Mesothelial cell of epicardium (in vitro differentiated cells): ENCODE measurements at places on chromosomes 13 and 19. TPM values are rescaled to one million over a fixed set of nuclear protein-coding genes. Genes with fewer than 3 reads are reported as not detected.

The TDRD12 gene
- 0.24 to 0.63 TPM (median 0.43 TPM) in 3 replicates for total RNA-seq

The PROZ gene
- total RNA-seq: not detected in 3 replicates

The LRP3 gene
- 28.3 to 34.1 TPM (median 29.5 TPM) in 3 replicates for total RNA-seq

The CEACAM8 gene
- total RNA-seq: not detected in 3 replicates

The KLF1 gene
- total RNA-seq: 0.13 TPM in 1 of 3 replicates, not detected in the others

- no peak overlapping the region for H3K27ac ChIP-seq
- H3K27me3 ChIP-seq: no peaks in the 10 kb centered on the region
- peaks cover 28% of the 10 kb centered on the region for H3K4me1 ChIP-seq
- peaks cover 4% of the 10 kb centered on the region for H3K36me3 ChIP-seq
Measured at GRCh38 chr13:46341112-46341711, 45.8 kb downstream of the RUBCNL start.

GRCh38 chr13:30898070-30898469, 8.0 kb upstream of the MEDAG start:
- peaks cover 2% of the 10 kb centered on the region for H3K36me3 ChIP-seq
- DNase-seq: no peak
- peaks cover 2% of the 10 kb centered on the region for H3K27me3 ChIP-seq
- no peak overlapping the region for H3K4me3 ChIP-seq
- no peak overlapping the region for H3K27ac ChIP-seq

GRCh38 chr13:97215325-97215724, 6.8 kb upstream of the MBNL2 start:
- H3K4me3 ChIP-seq: no peak overlapping the region
- H3K27me3 ChIP-seq: no peaks in the 10 kb centered on the region
- H3K27ac ChIP-seq: no peak overlapping the region
- H3K36me3 ChIP-seq: no peaks in the 10 kb centered on the region
- no peak for DNase-seq
- H3K4me1 ChIP-seq: peaks cover 26% of the 10 kb centered on the region

- no peak for DNase-seq
- no peaks in the 10 kb centered on the region for H3K27me3 ChIP-seq
- H3K4me1 ChIP-seq: peaks cover 23% of the 10 kb centered on the region
- H3K4me3 ChIP-seq: peak overlapping the region; percentile 77
Measured at GRCh38 chr19:48837687-48838086, 1.4 kb upstream of the HSD17B14 start.

- no peak overlapping the region for H3K4me3 ChIP-seq
- no peaks in the 10 kb centered on the region for H3K36me3 ChIP-seq
- H3K27ac ChIP-seq: no peak overlapping the region
- no peaks in the 10 kb centered on the region for H3K27me3 ChIP-seq
Measured at GRCh38 chr13:43760257-43760656, 26.5 kb downstream of the ENOX1 start.

GRCh38 chr13:30319130-30319529, 11.8 kb upstream of the KATNAL1 start:
- H3K27ac ChIP-seq: no peak overlapping the region
- H3K27me3 ChIP-seq: no peaks in the 10 kb centered on the region
- DNase-seq: no peak
- no peaks in the 10 kb centered on the region for H3K36me3 ChIP-seq
- H3K4me1 ChIP-seq: peaks cover 7% of the 10 kb centered on the region

GRCh38 chr13:33057019-33057780, 41.0 kb downstream of the KL start:
- no peaks in the 10 kb centered on the region for H3K36me3 ChIP-seq
- H3K4me3 ChIP-seq: no peak overlapping the region
- no peak for DNase-seq
- peaks cover 8% of the 10 kb centered on the region for H3K4me1 ChIP-seq

DNA sequence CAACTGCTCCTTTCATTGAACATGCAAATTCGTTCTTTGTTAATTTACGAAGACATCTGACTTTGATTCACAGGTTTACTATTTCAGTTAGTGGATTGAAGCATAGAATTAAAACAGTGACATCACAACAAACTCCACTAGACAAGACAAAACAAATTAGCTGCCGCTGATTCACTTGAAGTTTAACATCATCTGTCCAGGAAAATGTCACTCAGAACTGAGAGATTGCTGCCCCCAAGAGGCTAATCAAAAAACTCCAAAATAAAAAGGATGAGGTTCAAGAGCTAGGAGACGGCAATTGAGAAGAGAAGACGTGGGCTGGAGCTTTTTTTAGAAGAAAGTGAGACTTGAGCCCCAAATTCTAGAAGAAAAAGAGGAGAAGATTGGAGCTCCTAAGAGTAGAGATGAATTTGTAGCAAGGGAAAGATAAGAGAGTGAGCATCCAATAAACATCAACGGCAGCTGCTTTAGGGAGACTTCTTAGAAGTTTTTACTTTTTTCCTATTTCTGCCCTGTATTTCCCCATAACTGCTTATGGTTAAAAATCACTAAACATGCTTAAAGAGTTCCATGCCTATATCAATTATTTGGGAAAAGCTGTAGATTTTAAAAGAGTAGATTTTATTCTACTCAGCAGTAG, 40.8 kb upstream of the TPP2 start:
- H3K36me3 ChIP-seq: no peaks in the 10 kb centered on the region
- H3K27me3 ChIP-seq: peaks cover 14% of the 10 kb centered on the region
- no peak overlapping the region for H3K27ac ChIP-seq
- H3K4me3 ChIP-seq: no peak overlapping the region
- H3K4me1 ChIP-seq: no peaks in the 10 kb centered on the region

DNA sequence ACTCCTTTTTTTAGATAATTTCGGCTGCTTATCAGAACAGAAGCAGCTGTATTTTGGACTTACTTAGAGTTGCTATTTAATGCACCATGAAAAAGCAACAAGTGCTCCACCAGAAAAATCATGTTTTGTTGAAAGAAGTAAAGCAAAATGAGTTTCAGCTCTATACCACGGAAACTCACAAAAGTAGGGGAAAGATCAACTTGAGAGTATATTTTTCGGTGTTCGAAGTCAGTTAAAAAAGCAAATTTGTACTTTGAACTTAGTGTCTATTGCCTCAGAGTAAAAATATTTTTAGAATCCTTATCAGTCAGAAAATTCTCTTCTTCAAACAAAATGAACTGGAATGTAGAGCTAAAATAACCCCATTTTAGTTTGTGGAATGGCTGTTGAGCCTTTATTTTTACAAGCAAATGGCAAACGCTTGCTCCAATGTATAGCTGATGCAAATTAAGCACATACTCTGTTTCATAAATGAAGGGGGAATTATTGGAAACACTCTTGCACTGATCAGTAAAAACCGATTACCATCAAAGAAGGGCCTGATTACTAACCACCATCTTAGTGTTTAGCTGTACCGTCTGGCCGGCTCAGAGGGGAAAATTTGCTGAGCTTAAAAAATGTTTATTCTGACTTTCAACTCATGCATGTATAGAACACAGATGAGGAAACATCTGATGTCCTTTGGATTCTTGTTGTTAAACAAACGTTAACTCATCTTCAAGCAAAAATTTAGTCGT, 540.7 kb downstream of the GPC6 start:
- H3K36me3 ChIP-seq: peaks cover 4% of the 10 kb centered on the region
- H3K27ac ChIP-seq: peak overlapping the region; percentile 73
- H3K4me1 ChIP-seq: peaks cover 53% of the 10 kb centered on the region
- no peak for DNase-seq
- no peaks in the 10 kb centered on the region for H3K27me3 ChIP-seq
- no peak overlapping the region for H3K4me3 ChIP-seq

- no peak overlapping the region for H3K27ac ChIP-seq
- H3K4me1 ChIP-seq: no peaks in the 10 kb centered on the region
- DNase-seq: no peak
Measured at GRCh38 chr19:34448191-34448590, 20.0 kb downstream of the UBA2 start.

- no peaks in the 10 kb centered on the region for H3K36me3 ChIP-seq
- H3K4me3 ChIP-seq: no peak overlapping the region
- H3K4me1 ChIP-seq: peaks cover 2% of the 10 kb centered on the region
- H3K27me3 ChIP-seq: peaks cover 7% of the 10 kb centered on the region
- DNase-seq: no peak
Measured at GRCh38 chr13:21225082-21225481, 48.6 kb downstream of the MRPL57 start.

DNA sequence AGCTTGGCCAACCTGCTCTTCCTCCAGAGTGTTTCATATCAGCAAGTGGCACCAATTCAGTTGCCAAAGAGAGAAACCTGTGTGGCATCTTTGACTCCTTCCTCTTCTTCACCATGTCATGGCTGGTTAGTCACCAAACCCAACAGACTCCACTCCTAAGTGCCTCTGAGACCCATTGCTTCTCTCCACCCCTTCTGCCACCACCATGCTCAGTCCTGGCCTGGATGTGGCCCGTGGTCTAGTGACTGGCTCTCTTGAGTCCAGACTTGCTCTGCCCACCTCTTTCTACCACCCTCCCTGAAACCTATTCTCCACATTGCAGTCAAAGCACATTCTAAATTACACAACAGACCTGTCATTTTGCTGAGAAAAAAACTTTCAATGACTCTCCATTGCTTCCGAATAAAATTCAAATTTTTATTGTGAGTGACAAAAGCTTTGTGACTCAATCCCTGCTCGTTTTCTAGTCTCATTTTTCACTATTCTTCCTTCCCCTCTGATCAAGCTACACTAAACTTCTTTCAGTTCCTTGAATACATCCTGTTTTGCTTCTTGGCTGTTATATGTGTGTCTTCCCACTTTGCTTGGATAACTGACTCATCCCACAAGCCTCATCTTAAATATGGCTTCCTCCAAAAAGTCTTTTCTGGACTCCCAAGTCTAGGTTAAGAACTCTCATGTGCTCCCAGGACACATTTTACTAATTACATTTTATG, 12.0 kb upstream of the TNFSF11 start:
- H3K27ac ChIP-seq: no peak overlapping the region
- peaks cover 4% of the 10 kb centered on the region for H3K4me1 ChIP-seq
- no peak for DNase-seq
- peaks cover 3% of the 10 kb centered on the region for H3K36me3 ChIP-seq

DNA sequence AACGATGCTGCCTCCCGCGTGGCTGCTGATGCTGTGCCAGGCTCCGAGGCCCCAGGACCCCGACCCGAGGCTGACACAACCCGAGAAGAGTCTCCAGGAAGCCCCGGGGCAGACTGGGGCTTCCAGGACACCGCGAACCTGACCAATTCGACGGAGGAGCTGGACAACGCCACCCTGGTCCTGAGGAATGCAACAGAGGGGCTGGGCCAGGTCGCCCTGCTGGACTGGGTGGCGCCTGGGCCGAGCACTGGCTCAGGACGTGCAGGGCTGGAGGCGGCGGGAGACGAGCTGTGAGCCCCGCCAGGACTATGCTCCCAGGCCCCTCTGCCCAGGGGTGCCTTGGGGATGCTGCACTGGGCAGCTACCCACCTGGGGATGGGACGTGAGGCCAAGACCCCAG, 10.7 kb downstream of the SIRT6 start:
- H3K4me3 ChIP-seq: no peak overlapping the region
- DNase-seq: no peak
- no peaks in the 10 kb centered on the region for H3K4me1 ChIP-seq
- H3K27ac ChIP-seq: no peak overlapping the region
- peaks cover 38% of the 10 kb centered on the region for H3K27me3 ChIP-seq
- peaks cover 1% of the 10 kb centered on the region for H3K36me3 ChIP-seq

GRCh38 chr19:48102870-48103751, 7.5 kb downstream of the PLA2G4C start:
- peaks cover 1% of the 10 kb centered on the region for H3K4me1 ChIP-seq
- no peak overlapping the region for H3K4me3 ChIP-seq
- no peak for DNase-seq
- no peaks in the 10 kb centered on the region for H3K27me3 ChIP-seq
- no peak overlapping the region for H3K27ac ChIP-seq
- H3K36me3 ChIP-seq: no peaks in the 10 kb centered on the region

DNA sequence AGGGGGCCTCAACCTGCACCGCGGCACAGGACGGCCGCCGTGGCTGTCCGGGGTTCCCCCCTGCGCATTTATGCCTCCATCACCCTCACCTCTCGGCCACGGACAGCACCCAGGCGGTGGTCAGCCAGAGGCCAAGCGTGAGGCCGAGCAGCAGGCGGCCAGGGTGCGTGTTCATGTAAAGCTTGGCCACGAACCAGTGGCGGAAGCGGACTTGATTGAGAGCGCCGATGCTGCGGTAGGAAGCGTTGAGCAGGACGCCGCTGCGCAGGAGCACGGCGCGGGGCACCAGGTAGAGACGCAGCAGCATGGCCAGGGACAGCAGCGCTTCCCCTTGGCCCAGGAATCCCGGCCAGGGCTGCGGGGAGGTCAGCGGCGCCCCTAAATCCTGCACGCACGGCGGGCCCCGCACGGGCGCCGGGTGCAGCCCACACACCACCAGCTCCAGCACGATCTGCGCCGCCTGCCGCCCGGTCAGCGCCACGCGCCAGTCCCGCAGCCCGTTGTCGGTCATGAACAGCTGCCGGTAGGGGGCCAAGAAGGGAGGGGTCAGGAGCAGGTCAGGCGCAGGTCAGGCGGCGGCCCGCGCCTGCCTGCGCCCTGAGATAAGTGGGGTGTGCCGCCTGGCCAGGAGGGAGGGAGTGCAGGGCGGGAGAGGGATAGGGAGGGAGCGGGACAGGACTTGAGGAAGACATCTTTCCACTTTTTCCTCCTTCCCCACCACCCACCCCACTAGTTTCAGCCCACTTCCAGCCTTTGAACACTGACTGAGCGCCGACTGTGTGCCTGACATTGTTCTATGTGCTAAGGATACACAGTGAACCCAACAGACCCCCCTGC, 6.5 kb downstream of the KCNN4 start:
- H3K4me1 ChIP-seq: peaks cover 48% of the 10 kb centered on the region
- peak overlapping the region; percentile 64 for H3K4me3 ChIP-seq
- DNase-seq: peak; percentile 65
- peak overlapping the region; percentile 56 for H3K27ac ChIP-seq
- H3K36me3 ChIP-seq: no peaks in the 10 kb centered on the region
- no peaks in the 10 kb centered on the region for H3K27me3 ChIP-seq

DNA sequence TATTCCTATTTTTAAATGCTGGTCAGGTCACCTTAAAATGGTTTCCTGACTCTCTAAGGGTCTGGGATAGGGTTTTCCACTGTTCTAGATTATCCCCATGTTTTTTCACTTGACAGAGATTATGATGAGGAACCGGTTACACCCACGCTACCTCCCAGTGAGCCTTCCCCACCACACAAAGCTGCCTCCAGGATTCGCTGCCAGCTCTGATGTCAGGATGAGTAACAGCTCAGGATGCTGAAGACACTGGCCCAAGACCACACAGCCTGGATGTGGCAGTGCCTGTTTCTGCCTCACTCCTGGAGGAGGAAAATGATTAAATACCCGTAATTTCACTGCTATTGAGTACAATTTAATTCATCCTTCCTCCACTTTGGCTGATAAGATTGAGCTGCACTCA, 22.9 kb downstream of the ZNF114 start:
- H3K4me1 ChIP-seq: peaks cover 8% of the 10 kb centered on the region
- DNase-seq: no peak
- H3K36me3 ChIP-seq: peaks cover 7% of the 10 kb centered on the region
- no peak overlapping the region for H3K4me3 ChIP-seq
